ENCODE measurements at places on chromosomes 2 and 18.

- DNase-seq, result no peak
These were observed 203.9 kb downstream of the SMAD2 start for GRCh38 chr18:47726550-47726949.

DNA sequence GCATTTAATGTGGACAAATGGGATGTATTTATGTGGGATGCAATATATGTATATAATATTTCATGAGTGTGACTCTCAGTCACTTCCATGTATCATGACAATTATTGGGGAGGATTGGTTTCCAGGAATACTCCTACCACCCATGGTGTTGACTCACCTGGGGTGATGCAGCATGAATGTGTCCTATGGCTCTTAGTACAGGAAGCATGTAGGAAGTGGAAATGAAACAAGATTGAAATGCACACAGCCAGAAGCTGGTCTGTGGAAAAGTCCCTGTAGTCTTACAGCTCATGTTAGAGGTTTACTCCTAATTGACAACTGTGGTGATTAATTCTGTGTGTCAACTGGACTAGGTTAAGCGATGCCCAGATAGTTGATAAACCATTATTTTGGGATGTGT lies 89.3 kb upstream of the HAAO start:
- no peak for DNase-seq

- no peak for DNase-seq
These were observed 732.6 kb downstream of the KCNJ3 start for GRCh38 chr2:155431004-155431507.

- DNase-seq, result no peak
These were observed 5.5 kb upstream of the HSBP1L1 start for GRCh38 chr18:79958981-79959380.

GRCh38 chr18:62324917-62325805 lies at the start of gene TNFRSF11A:
Gene TNFRSF11A, plus strand, starts transcription at chr18:62325310. Its CDS starts 43 bp downstream, at chr18:62325353.
- DNase-seq, result peak; percentile 69

DNA sequence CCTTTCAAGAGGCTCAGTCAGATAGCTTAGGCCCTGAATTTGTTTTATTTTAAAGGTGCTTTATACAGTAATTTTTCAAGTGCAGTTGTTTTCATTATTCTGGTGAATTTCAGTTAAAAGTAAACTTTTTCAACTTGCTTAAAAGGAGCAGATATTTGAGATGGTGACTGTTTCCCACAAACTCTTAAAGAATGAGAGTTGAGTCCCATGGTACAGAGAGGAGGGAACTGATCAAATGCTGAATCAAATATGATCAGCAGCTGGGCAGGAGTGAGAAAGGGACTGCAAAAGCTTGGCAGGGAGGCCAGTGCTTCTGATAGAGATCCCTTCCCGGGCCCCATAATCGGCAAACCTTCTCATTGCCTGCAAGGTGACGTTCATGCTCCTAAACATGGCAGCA lies 91.2 kb downstream of the KCNS3 start:
- no peak for DNase-seq

DNA sequence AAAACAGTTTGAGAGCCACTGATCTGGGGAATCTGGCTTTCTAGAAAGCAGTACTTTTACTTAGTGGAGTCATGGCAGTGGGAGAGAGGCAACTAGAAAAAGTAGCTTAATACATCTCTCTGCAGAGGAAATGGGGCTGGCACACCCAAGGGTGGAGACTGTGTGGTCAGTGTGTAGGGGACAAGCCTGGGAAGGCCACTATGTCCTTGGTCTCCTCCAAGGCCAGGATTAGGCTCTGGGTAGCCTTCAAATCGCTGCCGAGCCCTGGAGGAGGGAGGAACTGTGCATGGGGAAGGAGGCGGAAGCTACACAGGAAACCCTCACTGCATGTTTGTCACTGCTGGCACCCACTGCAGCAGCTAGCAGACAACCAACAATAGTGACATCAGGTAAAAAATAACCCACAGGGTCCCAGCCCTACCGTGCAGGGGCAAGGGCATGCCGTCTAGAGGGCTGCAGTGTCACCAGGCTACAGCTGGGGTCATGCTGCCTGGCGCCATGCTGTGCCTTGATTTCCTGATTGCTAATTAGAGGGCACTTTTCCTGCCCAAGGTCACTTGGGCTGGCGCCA lies 34.8 kb downstream of the LBH start:
- DNase-seq, result peak; percentile 50

DNA sequence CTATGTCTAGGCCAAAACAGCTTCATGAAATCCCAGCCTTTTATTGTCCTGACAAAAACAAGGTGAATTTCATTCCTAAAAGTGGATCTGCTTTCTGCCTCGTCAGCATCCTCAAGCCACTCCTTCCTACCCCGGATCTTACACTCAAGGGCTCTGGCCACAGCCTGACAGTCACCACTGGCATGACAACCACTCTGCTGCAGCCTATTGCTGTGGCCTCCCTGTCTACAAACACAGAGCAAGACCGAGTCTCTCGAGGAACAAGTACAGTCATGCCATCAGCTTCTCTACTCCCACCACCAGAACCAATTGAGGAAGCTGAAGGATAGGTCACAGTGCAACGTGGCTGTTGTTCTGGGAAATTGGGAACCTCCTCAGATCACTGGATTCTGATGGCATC lies 106.1 kb downstream of the ICA1L start:
- DNase-seq, result no peak

DNA sequence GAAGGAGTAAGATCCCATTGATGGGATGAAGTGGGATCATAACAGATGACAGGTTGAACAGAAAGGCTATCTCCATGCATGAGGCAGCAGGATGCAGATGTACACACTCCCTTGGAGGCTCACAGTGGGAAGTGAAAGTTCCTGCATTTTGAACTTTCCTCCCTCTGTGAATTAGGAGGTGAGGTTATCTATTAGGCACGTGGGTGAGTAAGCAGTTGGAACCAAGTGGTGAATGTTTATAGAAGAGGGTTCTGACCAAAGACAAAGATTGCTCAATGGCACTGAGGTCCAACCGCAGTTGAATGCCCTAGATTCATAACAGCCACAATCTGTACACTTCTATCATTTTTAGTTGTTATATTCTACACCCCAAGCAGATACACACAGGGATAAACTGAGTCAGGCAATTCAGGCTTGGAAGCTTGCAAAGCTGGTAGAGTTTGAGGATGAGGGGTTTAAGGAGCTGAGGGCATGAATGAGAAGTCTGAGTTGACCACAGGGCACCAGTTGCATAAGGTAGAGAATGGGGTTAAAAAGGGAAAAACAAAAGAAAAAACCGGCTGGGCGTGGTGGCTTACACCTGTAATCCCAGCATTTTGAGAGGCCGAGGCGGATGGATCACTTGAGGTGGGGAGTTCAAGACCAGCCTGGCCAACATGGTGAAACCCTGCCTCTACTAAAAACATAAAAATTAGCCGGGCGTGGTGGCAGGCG lies 7.1 kb upstream of the KCMF1 start:
- no peak for DNase-seq

DNA sequence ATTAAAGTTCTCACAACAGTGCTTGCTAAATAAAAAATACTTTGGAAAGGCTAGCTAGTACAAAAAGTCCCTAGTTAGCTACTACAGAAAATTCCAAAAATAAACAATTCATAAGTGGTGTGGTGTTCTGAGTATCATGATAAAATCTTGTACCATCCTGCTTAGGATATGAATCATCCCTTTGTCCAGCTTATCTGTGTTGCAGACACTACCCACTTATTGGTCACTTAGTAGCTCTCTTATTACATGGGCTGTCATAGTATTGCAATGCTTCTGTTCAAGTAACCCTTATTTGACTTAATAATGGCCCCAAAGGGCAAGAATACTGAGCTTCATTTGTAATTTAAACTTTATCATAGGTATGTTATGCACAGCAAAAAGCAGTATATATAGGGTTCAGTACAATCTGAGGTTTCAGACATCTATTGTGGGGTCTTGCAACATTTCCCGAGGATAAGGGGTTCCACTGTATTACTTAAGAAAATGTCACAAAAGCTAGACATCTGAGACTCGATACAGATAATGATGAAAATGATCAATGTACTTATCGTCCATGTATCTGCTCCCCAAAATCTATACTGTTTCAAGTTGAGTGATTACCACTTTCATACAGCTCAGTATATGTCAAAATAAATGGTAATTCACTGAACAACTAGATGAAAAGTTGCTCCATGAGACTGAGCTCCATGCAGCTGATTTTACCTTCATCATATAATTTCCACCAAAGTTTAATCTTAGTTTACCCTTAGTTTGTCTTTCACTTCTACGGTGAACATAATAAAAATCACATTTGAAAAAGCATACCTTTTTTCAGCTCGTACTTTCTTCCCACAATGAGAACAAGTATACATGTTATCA lies 93.8 kb downstream of the C2orf74 start:
- no peak for DNase-seq

- no peak for DNase-seq
These were observed 312.0 kb downstream of the GPD2 start for GRCh38 chr2:156748221-156748620.

DNA sequence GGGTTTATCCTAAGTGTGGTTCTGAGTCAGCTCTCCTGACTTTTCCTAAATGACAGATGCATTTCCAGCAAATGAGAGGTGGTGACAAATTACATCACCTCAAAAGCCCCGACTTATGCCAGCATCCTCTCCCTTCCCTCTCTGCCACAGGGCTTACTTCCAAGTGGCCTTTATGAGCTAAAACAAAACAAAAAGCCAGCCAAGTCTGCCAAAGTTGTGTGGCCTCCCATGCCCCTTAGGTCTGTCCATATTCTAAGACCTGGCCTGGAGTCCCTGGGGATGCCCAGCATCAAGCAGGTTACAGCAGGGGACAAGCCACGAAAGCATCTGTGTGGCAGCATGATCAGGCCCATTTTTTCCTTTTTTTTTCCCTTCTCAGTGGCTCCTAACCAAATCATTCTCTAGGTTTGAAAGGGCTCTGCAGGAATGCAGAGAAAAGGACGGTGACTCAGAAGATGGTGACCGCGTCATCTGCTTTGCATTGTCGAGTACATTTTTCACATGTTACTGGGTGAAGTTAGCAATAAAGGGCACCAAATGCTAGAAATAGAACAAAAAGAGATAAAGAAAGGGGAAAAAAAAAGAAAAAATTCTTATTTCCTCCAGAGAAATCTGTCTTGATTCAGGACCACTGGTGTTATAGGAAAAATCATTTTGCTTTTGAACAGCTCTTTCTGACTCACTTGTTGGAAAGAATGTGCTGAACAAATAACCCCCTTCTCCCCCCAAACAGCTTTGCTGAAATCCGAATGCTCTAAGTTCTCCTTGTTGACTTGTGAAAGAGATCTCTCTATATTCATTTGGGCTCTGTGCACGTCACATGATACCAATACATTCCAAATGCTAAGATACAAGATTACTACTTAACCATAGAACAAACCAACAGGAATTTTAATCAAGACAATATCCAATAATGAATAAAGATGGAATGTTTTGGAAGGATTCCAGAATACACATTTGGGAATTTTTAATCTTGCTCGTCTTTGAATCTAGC lies 178.7 kb downstream of the EN1 start:
- DNase-seq, result no peak

DNA sequence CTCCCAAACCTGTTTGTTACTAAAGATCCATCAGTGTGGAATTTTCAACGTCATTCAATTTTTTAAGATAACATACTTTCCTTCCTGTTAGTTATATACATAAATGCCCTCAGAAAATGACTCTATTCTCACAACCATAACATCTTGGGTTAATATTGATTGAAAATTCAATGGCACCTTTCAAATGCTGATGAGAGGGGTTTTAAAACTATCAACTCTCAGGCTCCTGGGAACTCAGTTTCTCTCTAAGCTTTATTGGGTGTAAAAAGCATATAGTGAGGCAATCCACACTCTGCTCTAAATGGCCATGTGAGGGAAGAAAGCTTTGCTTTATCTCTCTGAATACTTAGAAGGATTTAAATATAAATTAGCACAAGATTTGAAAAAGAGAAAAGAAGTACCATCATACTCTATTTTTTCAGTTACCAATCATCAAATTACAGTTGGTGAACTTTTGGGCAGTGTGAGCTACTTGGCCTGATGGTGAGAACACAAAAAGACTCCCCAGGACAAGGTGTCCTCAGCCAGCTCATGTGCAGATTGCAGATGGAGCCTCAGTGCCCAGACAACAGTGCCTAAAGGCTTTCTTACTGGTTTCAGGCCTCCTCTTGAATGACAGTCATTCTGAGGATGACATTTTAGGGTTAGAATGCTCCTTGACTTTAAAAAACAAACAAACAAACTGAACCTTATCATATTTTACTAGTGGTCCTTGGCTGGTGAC lies 24.6 kb upstream of the CERS6 start:
- no peak for DNase-seq

DNA sequence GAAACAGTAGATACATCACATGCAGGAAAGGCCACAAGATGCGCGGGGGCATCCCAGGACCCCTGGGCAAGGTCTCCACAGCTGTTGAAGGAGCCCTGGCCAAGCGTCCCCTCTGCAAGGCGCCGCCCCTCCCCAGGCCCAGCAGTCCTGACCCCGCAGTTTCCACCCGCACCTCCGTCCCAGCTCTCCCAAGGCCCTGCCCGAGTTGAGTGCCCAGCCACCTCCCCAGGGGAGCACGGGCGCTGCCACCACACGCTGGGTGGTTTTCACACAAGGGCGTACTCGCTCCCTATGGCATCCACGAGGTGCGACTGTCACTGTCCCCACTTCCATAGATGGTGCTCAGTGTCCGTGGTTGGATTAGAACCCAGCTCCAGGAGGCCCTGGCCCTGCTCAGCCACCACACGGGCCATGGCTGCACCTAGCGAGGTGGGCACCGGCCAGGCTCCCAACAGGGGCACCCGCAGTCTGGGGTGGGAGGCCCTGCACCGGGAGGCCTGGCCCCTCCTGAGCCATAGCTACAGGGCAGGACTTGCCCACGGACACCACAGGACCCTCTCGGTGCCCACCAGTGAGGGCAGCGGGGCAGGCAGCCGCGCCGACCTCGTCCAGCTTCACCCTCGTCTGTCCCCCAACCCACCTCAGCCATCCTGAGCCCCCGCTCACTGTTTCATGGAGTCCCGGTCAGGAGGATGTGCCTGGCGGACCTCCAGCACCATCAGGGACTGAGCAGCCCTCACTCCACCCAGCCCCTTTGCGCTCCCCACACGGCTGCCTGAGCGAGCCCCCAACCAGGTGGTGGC lies 36.0 kb downstream of the KIF1A start:
- DNase-seq, result peak; percentile 23

GRCh38 chr2:62163106-62163831 lies 32.6 kb upstream of the B3GNT2 start:
- DNase-seq, result no peak

GRCh38 chr2:36404318-36404717 lies 48.7 kb downstream of the CRIM1 start:
- DNase-seq, result no peak

- no peak for DNase-seq
These were observed 134.1 kb upstream of the LRRTM1 start for GRCh38 chr2:80438686-80439085.

DNA sequence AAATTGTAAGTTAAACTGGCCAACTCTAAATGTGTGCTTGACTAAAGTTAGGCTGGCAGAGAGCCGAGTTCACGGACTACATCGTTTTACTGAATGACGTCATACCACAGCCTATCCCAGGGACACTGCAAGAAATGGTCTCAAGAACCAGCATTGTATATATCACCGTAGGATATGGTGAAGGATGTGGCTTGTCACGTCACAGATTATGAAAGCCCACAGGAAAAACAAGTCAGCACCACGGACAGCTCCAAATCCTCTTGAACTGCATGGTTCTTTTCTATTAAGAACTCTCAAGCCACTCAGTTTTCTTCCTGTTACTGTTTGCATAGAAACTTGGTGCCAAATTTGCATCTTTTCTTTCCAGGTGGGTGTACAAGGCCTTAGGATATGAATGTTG lies 85.1 kb upstream of the ACAA2 start:
- peak; percentile 41 for DNase-seq
